Activated CD8-positive, alpha-beta T cell treated with anti-CD3 and anti-CD28 coated beads for 36 hours (primary cell): ENCODE measurements at places on chromosomes 12 and 14.

GRCh38 chr14:104306450-104307040, 168.2 kb downstream of the KIF26A start:
- H3K27ac ChIP-seq: no peak overlapping the region
- H3K4me1 ChIP-seq: no peaks in the 10 kb centered on the region
- no peak overlapping the region for H3K4me3 ChIP-seq
- DNase-seq: no peak
- no peaks in the 10 kb centered on the region for H3K27me3 ChIP-seq

DNA sequence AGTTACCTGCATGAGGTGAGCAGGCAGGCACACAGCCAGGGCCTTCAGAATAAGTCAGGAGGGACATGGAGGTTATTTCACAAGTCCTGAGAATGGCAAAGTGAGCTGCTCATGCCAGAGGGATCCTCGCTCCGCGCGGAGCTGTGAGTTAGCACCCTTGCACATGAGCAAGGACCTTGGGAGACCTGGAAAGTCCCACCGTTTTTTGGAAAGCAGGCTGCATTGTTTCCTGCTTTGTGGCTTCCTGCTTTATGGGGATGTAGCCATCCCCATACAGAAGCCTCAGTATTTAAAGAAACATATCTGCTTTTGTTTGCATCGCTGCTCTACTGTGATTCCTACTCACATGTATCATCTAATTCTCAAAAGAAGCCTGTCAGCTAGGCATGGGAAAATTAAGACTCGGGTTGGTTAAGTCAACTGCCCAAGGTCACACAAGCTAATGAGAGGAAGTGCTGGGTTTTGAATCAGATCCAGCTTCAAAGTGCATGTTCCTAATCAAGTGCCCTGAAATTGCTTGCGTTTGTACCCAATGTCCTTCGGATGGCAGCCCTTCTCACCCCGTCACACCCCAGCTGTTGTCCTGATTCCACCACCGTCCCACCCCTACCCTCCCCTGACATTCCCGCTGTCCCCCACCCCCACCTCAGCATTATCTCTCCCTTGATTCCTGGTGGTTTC, 106.2 kb downstream of the CRACR2A start:
- no peak for DNase-seq
- peaks cover 4% of the 10 kb centered on the region for H3K36me3 ChIP-seq
- no peak overlapping the region for H3K27ac ChIP-seq
- H3K4me3 ChIP-seq: no peak overlapping the region
- H3K27me3 ChIP-seq: no peaks in the 10 kb centered on the region

DNA sequence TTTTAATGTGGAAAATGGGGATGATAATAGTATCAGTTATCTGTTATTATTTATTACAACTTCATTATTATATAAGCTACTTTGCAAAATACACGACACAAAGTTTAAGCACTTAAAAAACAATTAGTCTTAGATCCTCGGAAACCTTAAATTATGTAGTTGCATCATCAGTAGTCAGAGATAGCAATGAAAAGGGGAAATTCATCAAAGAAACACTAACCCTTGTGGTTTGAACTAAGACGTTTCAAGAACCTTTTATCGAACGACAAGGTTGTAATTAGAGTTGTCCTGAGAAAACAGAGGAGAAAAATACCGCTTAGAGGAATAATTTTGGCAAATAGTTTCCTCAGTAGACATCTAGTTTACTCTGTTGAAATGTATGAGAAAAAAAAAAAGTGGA, 198.5 kb downstream of the PTPRO start:
- peaks cover 7% of the 10 kb centered on the region for H3K4me1 ChIP-seq
- H3K4me3 ChIP-seq: no peak overlapping the region
- DNase-seq: no peak
- no peak overlapping the region for H3K27ac ChIP-seq

DNA sequence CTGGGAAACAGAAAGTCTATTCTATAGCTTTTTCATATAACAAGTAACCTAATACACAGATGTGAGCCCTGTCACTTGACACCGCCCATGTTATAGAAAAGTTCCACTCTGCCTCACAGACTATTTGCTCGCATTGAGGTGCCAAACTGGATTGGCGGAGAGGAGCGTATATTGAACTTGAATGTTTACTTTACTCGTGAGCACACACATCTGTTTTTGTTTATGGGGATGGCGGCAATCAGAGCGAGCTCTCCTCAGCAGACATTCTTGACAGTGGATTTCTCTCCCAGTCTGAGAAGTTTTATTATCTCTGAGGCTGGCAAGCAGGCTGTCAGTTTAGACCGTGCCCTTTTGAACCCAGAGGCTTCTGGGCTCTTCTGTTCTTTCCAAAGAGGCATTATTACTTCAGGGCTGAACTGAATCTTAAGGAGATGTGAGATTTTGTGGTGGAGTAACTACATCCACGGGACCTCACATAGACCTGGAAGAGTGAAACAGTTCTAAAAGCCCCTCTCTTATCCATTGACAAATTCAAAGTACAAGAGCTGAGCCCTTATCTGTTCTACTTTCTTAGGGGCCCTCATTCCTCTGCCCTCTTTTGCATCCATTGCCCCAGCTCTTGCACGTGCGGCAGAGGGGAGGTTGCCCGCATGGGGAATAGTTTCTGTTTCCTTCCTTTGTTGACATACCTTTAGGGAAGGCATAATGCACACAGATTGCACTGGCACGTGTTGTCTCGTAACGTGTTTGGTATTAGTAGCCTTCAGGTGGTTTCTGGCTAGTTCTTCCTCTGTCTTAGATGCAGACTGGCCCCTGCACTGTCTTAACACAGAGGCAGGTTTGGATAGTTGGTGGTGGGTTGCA, 68.2 kb downstream of the DRAM1 start:
- DNase-seq: no peak
- peaks cover 2% of the 10 kb centered on the region for H3K27me3 ChIP-seq
- no peak overlapping the region for H3K27ac ChIP-seq
- no peaks in the 10 kb centered on the region for H3K36me3 ChIP-seq
- H3K4me1 ChIP-seq: peaks cover 4% of the 10 kb centered on the region

- DNase-seq: no peak
- peaks cover 6% of the 10 kb centered on the region for H3K27me3 ChIP-seq
- H3K4me3 ChIP-seq: no peak overlapping the region
Observed at GRCh38 chr12:104025771-104026170, 24.2 kb downstream of the GLT8D2 start.

- DNase-seq: no peak
- H3K27me3 ChIP-seq: no peaks in the 10 kb centered on the region
- no peak overlapping the region for H3K4me3 ChIP-seq
- peaks cover 18% of the 10 kb centered on the region for H3K36me3 ChIP-seq
- H3K27ac ChIP-seq: no peak overlapping the region
Observed at GRCh38 chr14:36293824-36294223, 26.6 kb downstream of the MBIP start.

DNA sequence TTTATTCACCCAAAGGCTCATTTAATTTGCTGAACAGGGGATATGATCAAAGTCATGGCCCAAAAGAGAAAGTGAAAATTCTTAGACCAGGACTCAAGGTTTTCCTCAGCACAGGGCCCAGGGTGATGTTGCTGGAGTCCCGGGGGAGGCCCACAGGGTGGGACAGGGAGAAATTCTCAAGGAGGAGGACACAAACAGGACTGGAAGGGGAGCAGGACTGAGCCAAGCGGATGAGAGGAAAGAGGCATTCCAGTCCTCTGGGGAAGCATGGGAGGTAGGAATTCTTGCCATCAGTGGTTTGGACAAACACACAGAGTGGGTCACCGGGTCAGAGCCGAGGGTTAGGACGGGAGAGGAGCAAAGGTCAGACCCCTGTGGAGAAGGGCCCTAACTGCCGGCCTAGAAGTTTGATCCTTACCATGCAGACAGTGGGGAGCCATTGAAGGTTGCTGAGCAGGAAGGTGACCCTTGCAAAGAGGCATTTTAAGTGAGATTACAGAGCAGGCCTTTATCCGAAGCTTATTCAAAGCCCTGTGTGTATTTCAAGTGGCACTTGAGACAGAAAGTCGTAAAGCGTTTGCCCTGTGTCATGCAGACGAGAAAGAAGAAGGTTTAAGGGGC, 68.4 kb upstream of the PTGR2 start:
- no peaks in the 10 kb centered on the region for H3K27me3 ChIP-seq
- H3K36me3 ChIP-seq: peaks cover 25% of the 10 kb centered on the region
- peaks cover 53% of the 10 kb centered on the region for H3K4me1 ChIP-seq
- peak overlapping the region; percentile 90 for H3K4me3 ChIP-seq
- H3K27ac ChIP-seq: peak overlapping the region; percentile 95

DNA sequence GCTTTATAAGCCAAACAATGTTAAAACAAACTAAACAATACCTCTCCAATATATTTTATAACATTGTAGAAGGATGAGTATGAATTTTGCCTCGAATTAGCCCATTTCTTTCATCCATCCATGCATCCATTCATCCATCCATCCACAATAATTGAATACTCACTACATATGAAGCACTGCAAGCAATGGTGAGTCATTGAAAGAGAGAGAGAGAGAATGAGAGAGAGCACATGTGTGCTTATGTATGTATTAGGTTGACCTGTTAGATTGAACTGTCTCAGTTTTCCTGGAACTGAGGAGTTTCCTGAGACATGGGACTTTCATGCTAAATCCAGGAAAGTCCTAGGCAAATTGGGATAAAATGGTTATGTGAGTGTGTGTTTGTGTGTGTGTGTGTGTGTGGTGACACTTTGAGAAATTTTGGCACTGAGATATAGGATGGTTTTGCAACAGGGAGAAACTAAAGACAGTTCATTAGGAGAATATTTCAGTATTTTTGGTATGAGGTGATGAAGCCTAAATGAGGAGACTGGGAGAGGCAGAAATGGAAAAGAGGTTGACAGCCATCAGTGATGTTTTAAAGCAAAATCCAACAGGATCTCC, 98.4 kb downstream of the C12orf75 start:
- H3K4me3 ChIP-seq: no peak overlapping the region
- H3K4me1 ChIP-seq: peaks cover 2% of the 10 kb centered on the region
- H3K36me3 ChIP-seq: no peaks in the 10 kb centered on the region
- no peak for DNase-seq
- no peak overlapping the region for H3K27ac ChIP-seq

GRCh38 chr12:10368206-10369171, 21.4 kb downstream of the KLRK1 start:
- H3K36me3 ChIP-seq: peaks cover 60% of the 10 kb centered on the region
- H3K27ac ChIP-seq: peak overlapping the region; percentile 92
- H3K4me1 ChIP-seq: peaks cover 59% of the 10 kb centered on the region
- H3K27me3 ChIP-seq: no peaks in the 10 kb centered on the region

- no peak overlapping the region for H3K27ac ChIP-seq
- DNase-seq: peak; percentile 20
- no peaks in the 10 kb centered on the region for H3K27me3 ChIP-seq
- H3K4me1 ChIP-seq: no peaks in the 10 kb centered on the region
- H3K4me3 ChIP-seq: no peak overlapping the region
- H3K36me3 ChIP-seq: no peaks in the 10 kb centered on the region
Observed at GRCh38 chr12:28872654-28873268, 276.3 kb upstream of the FAR2 start.

GRCh38 chr14:46018846-46019420, 632.6 kb downstream of the RPL10L start:
- no peak overlapping the region for H3K4me3 ChIP-seq
- no peak for DNase-seq

- peak; percentile 90 for DNase-seq
- peak overlapping the region; percentile 72 for H3K4me3 ChIP-seq
- H3K27me3 ChIP-seq: no peaks in the 10 kb centered on the region
- peaks cover 95% of the 10 kb centered on the region for H3K4me1 ChIP-seq
- peaks cover 86% of the 10 kb centered on the region for H3K36me3 ChIP-seq
- peak overlapping the region; percentile 99 for H3K27ac ChIP-seq
Observed at GRCh38 chr14:61452452-61452851, 131.1 kb downstream of the PRKCH start.

- no peak for DNase-seq
- H3K4me1 ChIP-seq: peaks cover 7% of the 10 kb centered on the region
- H3K4me3 ChIP-seq: no peak overlapping the region
- H3K36me3 ChIP-seq: no peaks in the 10 kb centered on the region
- H3K27ac ChIP-seq: no peak overlapping the region
Observed at GRCh38 chr12:8676651-8677050, 14.0 kb upstream of the MFAP5 start.

DNA sequence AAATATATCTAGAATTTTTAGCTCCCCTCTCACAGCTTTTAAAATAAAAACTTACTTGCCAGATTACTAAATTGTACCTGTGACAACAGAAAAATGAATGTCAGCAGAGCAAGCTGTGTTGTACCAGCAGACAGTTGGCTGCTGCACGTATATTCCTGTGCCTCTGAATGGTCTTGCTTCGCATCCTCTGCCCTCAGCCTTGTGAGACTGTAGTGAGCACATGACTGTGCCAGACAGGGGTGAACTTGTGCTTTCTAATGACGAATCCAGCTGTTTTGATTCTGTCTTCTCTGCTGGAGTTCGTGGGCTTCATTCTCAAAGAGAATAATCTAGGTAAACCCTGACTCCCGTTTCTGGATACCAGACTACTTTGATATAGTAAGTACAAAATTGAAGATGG, 58.3 kb upstream of the FRMD6 start:
- no peak overlapping the region for H3K27ac ChIP-seq
- no peaks in the 10 kb centered on the region for H3K36me3 ChIP-seq
- H3K4me1 ChIP-seq: peaks cover 2% of the 10 kb centered on the region

DNA sequence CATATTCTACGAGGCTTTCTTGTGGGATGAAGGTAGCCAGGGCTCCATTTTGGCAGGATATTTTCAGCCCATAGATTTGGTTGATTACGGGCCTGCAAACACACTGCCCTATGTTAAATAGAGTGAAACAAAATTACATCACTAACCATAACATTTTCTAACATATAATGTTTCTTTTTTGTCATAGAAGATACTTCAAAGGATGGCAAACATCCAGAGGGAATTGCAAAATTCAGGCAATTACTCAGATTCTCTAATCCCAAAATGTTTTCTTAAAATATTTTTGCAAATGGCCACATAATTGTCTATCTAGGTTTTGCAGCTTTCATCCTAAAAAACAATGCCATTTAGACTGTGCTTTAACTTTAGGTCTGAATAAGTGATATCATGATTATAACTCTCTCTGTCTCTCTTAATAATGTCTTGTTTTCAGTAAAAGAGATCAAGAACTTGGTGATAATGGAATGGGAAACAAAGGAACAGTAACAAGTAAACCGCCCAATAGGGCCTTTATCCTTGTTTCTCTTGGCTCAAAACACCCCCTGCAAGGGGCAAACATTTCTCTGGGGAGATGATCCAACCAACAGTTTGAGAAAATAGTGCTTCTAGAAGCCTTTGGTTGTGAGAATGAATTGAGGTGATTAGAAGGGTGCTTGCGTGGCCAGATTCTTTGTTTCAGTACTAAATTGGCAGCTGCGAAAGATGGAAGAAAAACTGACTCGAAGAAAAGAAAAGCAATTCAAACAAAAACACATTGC, 54.4 kb upstream of the BTG1 start:
- no peak for DNase-seq
- peaks cover 3% of the 10 kb centered on the region for H3K4me1 ChIP-seq
- H3K4me3 ChIP-seq: no peak overlapping the region
- no peak overlapping the region for H3K27ac ChIP-seq

- no peak overlapping the region for H3K4me3 ChIP-seq
- no peak overlapping the region for H3K27ac ChIP-seq
- H3K4me1 ChIP-seq: no peaks in the 10 kb centered on the region
Observed at GRCh38 chr12:4934407-4935035, 24.8 kb downstream of the KCNA1 start.
